ENCODE measurements at places on chromosomes 2 and 18.

GRCh38 chr18:59300676-59301285 lies 17.7 kb downstream of the CPLX4 start:
- peak; percentile 36 for DNase-seq

GRCh38 chr2:10406016-10406415 lies 42.1 kb downstream of the ODC1 start:
- no peak for DNase-seq

DNA sequence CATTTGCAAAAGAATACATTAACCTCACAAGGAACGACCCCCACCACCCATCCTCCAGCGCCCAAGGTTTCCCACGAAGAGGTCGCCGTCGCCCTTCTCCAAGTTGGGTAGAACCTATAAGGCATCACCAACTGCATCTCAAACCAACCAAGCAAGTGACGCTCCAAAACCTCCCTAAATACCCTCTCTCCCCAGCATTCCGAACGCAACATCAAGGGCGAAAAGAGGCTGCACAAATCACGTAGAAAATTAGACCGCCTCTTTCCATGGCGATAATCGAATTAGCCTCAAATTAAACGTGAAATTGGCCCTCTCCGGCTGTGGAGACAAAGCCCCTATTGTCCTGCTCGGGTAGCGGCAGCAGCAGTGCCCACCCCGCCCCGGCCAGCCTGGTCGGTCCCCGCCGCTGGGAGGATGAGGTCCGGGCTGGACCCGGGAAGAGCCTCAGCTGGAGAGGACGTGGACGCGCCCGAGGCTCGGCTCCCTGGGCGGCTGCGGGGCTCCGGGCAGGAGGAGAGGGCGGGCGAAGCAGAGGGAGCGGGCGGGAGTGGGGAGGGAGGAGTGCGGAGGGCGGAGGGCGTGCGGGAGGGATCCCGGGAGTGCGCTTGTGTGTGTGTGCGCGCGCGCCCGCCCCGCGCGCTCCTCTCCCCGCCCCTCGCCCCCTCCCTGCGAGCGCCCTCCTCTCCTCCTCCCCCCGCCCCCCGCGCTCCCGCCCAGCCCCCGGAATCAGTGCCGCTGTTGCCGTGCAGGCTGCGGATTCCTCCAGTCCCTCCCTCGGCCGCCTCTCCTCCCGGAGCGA lies at the start of gene SPTBN1:
TSS of gene SPTBN1 (plus strand) at position 765 of the 799 bp plus-strand sequence. CDS start 70,092 bp downstream, outside the sequence.
- DNase-seq: peak; percentile 62

DNA sequence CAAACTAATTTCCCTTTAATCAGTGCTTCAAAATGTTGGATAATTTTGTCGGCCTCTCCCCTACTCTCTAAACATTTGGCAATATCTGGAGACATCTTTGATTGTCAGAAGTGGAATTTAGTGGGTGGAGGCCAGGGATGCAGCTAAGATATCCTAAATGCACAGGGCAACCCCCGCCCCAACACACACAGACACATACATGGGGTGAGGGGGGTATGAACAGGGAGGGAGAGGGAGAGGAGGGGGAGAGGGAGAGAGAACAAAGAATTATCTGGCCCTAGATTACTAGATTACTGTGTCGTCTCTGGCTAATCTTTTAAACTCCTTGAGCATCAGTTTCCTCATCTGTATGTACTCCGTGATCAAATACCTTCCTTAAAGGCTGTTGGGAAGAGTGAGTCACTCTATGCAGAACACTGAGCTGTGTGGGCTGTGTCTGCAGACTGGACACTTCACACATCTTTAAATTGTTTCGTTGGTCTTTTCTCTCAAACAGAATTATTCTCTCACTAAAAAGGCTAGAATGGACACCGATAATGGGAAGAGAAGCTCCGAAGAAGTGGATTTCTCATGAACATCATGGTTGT lies 2.9 kb downstream of the RNF149 start:
- peak; percentile 55 for DNase-seq

GRCh38 chr2:183081911-183082310 lies 3.4 kb downstream of the DUSP19 start:
- no peak for DNase-seq

DNA sequence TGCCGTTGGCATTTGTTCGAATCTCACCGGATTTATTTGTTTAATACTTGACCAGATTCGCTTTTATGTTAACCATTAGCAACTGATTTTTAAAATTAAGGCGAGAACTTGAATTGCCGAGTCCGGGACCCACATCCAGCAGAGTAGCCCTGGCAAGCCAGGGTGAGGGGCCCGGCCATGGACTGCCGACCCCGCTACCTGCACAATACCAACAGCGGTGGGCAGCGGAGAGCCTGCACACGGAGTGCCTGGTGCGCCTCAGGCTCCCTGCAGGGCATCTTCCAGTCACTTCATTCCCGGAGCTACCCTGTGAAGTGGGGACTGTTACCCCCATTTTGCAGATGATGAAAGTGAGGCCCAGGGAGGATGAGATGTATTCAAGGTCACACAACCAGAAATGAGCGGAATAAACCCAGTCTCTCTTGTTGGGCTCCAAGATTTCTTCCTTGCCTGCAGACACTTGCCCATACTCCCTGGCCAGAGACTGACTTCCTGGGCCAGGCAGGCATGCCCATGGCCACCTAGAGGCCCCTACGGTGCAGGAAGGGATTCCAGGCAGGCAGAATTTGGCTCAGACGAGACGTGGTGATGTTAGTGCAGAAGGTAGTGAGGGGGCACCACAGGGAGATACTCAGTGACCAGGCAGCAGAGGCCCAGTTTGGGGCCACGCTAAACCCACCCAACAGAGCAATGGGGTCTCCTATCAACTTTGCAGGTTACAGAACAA lies 2.9 kb downstream of the FBLN7 start:
- DNase-seq: no peak

- no peak for DNase-seq
These were observed 34.3 kb downstream of the ARHGAP15 start for GRCh38 chr2:143163499-143163898.

- peak; percentile 44 for DNase-seq
These were observed 171.9 kb downstream of the FMNL2 start for GRCh38 chr2:152506843-152507242.

GRCh38 chr2:138444411-138444810 lies 57.2 kb upstream of the SPOPL start:
- DNase-seq: no peak

GRCh38 chr2:217788669-217789002 lies 214.2 kb downstream of the TNS1 start:
- DNase-seq: no peak

- DNase-seq: peak; percentile 73
These were observed 249.7 kb upstream of the NCKAP5 start for GRCh38 chr2:133817680-133818566.

DNA sequence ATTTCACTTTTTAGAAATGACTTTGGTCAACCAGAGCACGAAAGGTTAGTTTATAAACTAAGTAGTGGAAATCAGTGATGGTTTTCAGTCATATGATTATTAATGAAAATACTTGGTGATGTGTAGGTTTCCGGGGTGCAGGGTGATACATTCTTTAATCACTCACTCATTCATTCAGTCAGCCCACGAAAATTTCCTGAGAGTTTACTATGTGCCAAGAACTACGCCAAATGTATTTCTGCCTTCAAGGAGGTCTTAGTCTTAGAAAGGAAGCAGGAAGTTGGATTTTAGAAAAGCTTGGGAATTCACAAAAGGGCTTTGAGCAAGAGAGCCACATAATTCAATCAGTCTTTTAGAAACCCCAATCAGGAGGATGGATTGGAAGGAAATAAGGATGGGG lies 543.6 kb downstream of the PLCL1 start:
- DNase-seq: no peak

DNA sequence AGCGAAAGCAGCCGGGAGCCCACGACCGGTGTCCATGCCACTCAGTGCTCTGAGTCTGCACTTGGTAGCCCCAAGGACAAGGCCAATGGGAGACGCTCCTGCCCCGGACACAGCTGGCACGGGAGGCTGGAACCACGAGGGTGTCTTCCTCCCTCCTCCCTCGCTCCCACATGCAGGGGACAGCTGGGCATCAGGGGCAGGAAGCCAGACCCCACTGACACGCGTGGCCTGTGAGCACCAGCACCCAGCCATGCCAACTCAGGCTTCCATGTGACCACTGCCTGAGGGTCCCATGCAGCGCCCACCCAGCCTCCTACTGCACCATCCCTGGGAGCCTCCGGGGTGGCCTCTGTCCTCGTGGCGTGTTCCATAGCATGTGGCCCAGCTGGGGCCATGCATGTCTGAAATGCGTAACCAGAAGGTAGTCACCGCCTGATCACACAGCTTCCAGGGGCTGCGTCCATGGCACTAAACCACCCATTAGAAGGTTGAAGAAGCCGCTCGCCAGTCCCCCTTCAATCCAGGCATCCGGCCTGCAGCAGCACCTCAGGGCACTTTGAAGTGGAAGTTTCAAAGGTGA lies 323.2 kb upstream of the SALL3 start:
- DNase-seq: no peak

DNA sequence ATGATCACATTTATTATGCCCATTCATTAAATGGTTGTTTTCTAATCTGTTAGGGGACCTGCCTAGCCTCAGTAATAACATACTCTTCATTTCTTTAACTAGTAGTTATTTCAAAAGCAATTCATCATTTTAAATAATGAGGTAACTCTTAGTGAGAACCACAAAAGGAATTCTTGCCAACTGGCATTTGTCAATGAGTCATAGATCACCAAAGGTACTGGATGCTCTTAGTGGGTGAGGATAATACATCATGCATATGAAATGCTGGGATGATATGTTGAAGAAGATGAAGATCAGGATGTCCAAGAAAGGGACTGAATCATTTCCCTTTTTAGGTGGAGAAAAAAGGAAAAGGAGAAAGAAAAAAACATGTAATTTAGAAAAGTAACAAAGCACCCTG lies 826.2 kb upstream of the DDX18 start:
- DNase-seq: peak; percentile 64

DNA sequence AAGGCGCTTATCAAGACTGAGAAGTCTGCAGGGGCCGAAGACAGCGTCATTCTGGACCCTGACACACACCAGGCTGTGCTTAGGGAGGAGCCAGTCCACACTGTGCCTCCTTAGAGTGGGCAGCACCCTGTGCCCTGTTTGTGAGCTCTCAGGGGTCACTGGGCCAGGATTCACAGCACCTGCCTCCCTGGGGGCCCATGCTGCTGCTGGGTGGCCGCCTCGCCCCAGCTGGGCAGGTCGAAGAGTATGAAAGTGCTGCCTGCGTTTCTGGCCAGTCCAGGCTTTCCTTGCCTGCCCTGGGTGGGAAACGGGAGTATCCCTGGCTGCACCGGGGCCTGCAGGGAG lies 15.4 kb upstream of the GPR55 start:
- DNase-seq: no peak

DNA sequence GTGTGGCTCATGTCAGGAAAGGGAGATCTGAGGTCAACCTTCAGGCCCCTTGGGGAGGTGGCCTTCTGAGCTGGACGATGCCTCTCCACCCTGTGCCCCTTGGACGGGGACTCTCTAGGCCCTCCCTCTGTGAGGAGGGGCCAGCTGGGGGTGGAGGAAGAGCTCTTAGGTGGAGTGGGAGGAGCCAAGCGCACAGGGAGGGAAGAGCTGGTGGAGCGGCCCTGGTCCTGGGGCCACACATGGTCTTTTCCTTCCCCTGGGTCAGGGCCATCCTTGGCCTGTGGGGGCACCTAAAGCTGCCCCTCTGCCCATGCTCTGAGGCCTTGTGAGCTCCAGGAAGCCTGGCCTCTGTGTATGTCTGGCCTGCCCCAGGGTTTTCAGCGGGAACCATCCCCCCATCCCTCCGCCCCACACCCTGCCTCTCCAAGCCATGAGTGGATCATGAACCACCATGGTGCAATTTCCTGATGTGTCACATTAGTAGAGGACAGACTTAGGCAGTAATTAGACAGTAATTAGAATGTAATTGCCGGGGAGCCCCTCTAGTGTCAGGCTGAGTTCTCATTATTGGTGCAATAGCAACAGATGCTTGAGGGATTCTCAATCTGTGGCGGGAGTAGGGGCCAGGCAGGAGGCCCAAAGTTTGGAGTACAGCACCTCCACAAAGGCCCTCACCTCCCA lies 63.0 kb downstream of the GLI2 start:
- no peak for DNase-seq

GRCh38 chr2:223697892-223698645 lies 95.9 kb upstream of the SCG2 start:
- peak; percentile 63 for DNase-seq

DNA sequence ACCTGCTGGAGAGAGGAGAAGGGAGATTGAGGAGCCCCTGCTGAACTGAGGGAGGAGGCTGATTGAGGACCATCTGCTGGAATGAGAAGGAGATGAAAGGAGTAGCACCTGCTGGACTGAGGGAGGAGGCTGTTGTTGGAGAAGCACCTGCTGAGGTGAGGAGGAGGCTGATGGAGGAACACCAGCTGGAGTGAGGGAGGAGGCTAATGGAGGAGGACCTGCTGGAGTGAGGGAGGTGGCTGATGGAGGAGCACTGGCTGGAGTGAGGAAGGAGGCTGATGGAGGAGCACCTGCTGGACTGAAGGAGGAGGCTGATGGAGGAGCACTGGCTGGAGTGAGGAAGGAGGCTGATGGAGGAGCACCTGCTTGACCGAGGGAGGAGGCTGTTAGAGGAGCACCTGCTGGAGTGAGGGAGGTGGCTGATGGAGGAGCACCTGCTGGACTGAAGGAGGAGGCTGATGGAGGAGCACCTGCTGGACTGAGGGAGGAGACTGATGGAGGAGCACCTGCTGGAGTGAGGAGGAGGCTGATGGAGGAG lies 409.2 kb upstream of the MYT1L start:
- no peak for DNase-seq

- no peak for DNase-seq
These were observed 165.3 kb upstream of the SYT4 start for GRCh38 chr18:43442571-43442970.

DNA sequence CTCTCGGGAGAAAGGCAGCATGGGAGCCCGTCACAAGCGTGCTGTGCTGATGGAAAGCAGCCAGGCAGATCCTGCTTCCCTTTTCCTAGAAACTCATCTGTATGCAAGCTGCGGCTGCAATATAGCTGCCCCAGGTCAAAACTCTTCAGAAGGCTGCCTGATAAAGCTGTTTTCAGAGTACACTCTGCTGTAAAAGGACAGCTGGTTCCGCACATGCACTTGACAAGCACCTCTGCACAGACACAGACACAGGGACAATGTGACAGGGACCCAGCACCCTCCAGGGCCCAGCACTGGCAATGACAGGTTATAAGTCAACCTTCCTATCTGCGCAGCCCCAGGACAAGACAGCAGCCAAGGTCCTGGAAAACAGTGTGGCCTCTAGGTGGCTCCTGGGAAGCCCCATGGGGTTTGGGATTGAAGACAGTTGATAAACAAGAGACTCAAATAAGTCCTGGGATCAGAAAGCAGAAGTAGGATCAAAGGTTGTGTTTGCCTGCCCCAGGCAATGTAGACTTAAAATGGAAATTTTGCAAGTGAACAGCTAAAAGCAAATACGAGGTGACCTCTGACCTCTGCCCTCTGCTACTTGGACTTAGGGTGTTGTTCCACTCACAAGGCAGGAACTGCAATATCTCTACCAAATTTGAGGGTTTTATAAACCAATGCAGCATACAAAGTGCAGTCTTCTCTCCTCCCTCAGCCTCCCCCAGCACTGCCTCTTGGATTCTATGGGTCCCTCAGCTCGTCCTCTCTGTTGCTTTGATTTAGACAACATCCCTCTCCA lies 16.9 kb downstream of the SLC66A2 start:
- no peak for DNase-seq

- DNase-seq: no peak
These were observed 153.4 kb upstream of the SOX11 start for GRCh38 chr2:5538772-5539171.

GRCh38 chr2:120715353-120715752 lies 20.3 kb upstream of the GLI2 start:
- no peak for DNase-seq

- peak; percentile 21 for DNase-seq
These were observed 403 bp downstream of the MAP2 start for GRCh38 chr2:209424199-209424701.

- DNase-seq: no peak
These were observed 17.5 kb downstream of the LYPD1 start for GRCh38 chr2:132652474-132652873.

Data from RWPE1 (cell line).